ENCODE measurements at places on chromosomes 6 and 20.

GRCh38 chr20:21360705-21361104 lies 36.6 kb downstream of the NKX2-4 start:
- no peak for DNase-seq

- no peak for DNase-seq
Observed at GRCh38 chr6:131134980-131135243, 355 bp upstream of the AKAP7 start.

GRCh38 chr6:35318196-35319171 lies 20.9 kb downstream of the DEF6 start:
- no peak for DNase-seq

- no peak for DNase-seq
Observed at GRCh38 chr6:11009353-11009752, 34.8 kb downstream of the ELOVL2 start.

- DNase-seq: no peak
Observed at GRCh38 chr6:25341923-25342619, 62.9 kb downstream of the CARMIL1 start.

All from activated naive CD8-positive, alpha-beta T cell treated with anti-CD3 and anti-CD28 coated beads for 36 hours (primary cell).